HL-60 (cell line): ENCODE measurements at places on chromosomes 2 and 18.

- no peak for DNase-seq
These were observed 45.3 kb upstream of the UNC80 start for GRCh38 chr2:209726311-209726710.

DNA sequence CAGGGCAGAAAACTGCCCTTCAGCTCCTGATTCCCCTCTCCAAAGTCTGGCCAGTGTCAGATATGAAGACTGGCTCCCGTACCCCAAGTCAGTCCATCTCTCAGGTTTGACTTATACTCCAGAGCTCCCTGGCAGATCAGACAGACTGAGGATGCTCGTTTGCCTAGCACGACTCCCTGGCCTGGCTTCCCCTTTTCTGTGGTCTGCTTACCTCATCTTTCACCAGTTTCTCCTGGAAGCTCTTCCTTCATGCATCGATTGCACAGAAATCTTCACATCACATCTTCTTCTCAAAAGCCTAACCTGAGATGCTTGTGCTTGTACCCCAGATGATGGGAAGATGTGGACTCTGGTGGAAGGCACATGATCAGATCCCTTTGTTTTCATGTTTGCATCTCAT lies 387.9 kb upstream of the POU3F3 start:
- peak; percentile 49 for DNase-seq

- DNase-seq = no peak
These were observed 250.1 kb upstream of the DPP10 start for GRCh38 chr2:114192362-114192761.

DNA sequence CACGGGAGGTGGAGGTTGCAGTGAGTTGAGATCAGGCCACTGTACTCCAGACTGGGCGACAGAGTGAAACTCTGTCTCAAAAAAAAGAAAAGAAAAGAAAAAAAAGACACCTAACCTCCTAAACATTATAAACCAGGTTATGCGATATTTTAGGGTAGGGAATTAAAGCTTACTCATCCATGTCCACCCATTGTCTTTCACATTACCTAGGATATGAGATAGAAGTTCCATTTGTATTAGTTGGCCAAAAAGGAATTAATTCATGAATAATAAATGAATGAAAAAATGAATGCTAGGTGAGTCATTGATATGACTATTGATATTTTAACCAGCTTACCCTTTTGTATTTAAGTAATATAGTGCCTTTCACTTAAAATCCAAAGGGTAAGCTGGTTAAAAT lies 132.9 kb downstream of the FAM161A start:
- no peak for DNase-seq

- DNase-seq = no peak
These were observed 1534.4 kb downstream of the LRP1B start for GRCh38 chr2:140596447-140596846.

DNA sequence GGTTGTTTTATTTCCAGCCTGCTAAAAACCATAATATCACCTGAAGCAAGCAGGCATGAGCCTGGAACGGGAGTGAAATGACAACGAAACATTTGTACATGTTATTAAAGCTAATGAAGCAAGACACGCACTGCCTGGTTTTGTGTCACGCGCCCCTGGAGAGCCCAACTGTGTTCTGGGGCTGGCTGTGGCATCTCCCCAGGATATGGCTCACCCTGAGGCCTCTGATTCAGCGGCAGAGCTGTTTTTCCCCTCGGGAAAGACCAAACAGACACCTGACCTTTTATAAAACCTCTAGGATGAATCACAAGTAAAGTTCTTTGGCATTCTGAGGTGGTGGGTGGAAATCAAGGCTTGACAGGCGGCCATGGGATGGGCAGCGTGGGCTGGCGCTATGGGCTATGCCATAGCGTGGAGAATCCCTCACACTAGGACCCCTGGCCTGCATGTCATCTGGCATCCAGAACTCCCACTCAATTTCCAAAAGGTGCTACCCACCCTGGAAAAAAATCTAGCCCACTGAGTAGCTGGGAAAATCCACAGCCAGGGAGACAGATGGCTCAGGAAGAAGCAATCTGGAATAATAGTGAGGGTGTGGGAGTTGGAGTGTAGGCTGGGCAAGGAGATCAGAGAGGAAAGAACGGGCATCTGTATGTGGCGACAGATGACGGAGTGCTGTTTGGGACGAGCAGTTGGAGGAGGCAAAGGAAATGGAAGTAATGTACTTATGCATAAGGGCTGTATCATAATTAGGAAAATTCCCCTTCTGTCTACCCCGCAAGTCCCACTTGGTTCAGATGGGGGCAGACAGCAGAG lies 262.0 kb downstream of the AFF3 start:
- no peak for DNase-seq

- no peak for DNase-seq
These were observed 63.8 kb downstream of the MAP4K3 start for GRCh38 chr2:39373181-39373802.

DNA sequence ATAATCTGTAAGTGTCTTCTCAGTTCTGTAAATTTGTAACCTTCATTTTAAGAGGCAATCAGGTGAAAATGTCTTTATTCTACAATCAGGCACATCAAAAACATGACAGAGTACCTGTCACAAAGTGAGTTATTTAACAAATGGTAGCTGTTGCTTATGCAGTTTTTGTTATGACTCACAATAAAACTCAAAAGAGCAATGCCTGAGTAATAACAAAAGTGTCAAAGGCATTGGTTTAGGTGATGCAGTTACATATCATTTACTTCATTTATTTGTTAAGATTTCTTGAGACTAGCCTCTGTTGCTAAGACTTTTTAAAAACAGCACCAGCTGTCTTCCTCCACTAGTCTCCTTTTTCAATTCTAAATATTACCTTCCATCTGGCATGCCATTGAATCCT lies 177.8 kb downstream of the KIAA1328 start:
- no peak for DNase-seq

DNA sequence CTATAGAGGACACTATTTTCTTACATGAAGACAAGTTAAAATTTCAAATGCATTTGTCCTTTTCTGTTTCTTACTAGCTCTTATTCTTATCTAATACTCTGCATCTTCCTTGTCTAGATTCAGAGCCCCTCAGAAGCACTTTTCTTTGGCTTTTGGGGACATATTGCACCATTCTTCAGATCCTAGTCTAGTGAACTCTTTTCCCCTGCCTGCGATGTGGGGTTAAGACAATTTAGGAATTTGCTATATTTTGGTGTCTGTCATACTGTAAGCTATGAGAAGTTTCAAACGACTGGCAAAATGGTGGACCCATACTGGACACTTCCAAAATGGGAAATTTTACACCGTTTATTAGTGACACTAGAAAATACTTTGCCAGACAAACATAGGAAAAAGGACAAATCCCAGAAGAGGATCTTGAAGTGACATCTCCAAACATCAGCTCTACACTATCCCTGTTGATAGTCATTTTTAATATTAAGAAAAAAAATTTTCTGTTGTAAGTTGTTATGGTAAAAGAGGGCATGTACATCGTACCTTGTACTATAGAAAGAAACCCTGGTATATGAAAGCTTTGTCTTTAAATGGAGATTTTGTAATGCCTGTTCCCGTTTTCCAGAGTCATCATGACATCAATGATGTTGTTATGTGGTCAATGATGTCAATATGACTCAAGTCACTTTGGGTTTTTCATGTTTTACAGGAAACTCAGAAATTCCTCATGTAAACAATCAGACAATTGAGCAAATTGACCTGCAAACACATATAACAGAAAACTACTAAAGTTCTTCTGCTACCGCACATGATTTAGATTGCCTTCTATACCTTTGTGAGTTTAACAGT lies 4.4 kb upstream of the KYNU start:
- no peak for DNase-seq

DNA sequence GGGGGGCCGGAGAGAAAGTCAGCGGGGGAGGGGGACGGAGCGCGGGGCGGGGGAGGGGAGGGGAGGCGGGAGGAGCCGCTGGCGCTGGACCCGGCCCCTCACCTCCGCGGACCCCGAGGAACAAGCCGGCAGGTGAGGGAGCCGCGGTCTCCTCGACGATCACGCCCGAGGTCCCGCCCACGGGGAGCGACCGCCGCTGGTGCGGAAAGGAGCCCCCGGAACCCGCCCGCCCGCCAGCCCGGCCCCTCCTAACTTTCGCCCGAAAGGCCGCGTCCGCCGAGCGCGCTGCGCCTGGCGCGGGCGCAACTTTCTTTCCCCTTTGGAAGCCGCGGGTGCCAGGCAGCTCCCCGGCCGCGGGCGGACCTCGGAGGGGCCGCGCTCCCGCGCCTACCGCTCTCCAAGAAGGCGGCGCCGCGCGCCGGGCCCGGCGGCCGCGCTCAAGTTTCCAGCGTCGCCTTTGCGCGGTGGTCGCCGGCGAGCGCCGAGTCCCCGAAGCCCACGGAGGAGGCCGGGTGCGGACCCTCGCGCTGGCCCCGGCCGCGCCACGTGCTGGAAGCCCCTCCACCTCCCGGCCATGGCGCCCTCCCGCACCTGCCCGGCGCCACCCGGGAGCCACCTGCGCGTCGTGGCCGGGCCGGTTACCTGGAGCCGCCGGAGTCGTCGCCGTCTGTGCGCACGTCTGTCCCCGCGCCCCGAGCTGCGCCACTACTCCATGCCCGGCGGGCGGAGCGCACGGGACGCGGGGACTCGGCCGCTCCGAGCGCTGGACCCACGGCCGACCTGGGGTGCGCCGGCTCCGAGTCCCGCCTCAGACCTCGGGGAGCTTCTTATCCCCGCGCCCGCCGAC lies at the start of gene ALKAL2:
Gene ALKAL2, minus strand, starts transcription at position 181 of the 847 bp plus-strand sequence. CDS start 256 bp downstream, outside the sequence.
- DNase-seq = no peak

DNA sequence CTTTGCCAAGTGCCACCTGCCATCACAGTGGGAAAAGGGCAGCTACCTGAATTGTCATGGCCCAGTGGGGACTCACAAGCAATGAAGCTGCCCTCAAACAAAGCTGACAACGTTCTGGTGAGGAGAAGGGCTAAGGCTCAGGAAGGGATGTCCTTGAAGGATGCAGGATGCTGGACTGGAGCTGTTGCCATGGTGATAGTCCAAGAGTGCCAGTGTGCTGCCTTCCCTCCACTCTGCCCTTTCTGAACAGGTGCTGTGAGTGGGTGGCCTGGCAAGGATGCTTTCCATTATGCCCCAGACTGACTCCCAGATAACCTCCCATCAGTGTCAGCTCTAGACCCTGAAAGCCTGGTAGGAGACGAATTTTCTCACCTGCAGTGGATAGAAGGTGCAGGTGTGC lies 137.8 kb upstream of the GYPC start:
- no peak for DNase-seq

- DNase-seq = no peak
These were observed 74.3 kb downstream of the TFCP2L1 start for GRCh38 chr2:121210691-121211090.

DNA sequence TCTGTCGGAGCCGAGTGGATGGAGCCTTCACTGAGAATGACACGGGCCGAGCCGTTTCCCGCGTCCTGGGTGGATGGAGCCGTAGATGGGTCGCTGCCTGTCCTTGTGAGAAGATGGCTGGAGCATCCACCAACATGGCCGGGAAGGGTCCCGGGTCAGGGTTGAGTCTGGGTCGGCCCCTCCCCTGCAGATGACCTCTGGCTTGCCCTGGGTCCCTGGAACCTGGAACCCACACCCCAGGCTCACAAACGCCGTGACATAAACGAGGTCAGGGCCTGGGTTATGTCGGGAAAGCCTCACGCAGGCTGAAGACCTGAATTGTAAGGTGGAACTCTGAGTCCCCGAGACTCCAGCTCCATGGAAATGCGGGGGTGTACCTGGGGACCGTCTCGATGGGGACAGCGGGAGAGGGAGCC lies 94.9 kb downstream of the NFATC1 start:
- DNase-seq = no peak

GRCh38 chr2:238091436-238092060 lies 8.6 kb upstream of the ESPNL start:
- DNase-seq = no peak

GRCh38 chr2:20147351-20147750 lies 77.6 kb downstream of the SDC1 start:
- DNase-seq = no peak
